ENCODE measurements at places on chromosomes 6 and 20. TPM values are rescaled to one million over a fixed set of nuclear protein-coding genes. Genes with fewer than 3 reads are reported as not detected.

GRCh38 chr6:12896208-12896733 is 179.7 kb downstream of the PHACTR1 start:
- H3K4me3 ChIP-seq, result no peak overlapping the region
- no peak overlapping the region for H3K27ac ChIP-seq
- no peaks in the 10 kb centered on the region for H3K36me3 ChIP-seq
- peaks cover 15% of the 10 kb centered on the region for H3K27me3 ChIP-seq

TMEM244 gene
- total RNA-seq, result not detected

VWA7 gene
- total RNA-seq, result 1.4 TPM

DNA sequence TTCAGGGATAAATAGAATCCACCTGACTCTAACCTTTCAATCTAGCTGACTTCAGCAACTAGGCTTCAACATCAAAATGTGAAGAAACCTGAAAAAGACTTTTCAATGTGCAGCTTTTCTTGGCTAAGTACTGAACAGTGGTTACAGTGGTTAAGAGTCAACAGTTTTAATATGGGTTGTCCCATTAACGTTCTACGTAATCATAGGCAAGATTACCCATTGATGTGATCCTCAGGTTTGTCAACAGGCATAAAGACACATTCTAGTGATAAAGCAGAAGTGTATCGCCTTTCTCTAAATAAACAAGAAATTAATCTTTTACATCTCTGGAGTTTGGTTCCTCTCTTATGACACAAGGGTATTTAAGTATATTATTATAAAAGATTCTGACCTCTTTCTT is 154.1 kb upstream of the RUNX2 start:
- no peak for DNase-seq
- peaks cover 3% of the 10 kb centered on the region for H3K36me3 ChIP-seq
- H3K27me3 ChIP-seq, result no peaks in the 10 kb centered on the region
- H3K4me1 ChIP-seq, result peaks cover 20% of the 10 kb centered on the region
- H3K27ac ChIP-seq, result no peak overlapping the region

DNA sequence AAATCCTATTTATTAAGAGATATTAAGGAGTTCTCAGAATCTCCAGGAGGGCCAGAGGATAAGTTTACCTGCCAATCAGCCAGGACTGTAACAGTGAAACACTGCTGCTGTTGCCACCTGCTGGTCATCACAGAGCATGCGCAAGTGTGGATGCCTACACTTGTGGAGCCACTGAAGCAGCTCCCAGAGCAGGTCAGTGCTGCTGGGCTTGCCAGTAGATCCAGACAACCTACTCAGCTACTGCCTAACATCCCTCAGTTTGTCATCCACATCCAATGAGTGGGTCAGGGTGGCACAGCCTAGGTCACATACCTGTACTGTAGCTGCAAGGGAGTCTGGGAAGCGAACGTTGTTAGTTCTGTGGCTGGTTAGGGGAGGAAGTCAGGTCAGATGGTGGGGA is 18.3 kb upstream of the NHSL1 start:
- no peaks in the 10 kb centered on the region for H3K27me3 ChIP-seq
- DNase-seq, result peak; percentile 72
- no peak overlapping the region for H3K27ac ChIP-seq
- no peak overlapping the region for H3K4me3 ChIP-seq
- no peaks in the 10 kb centered on the region for H3K36me3 ChIP-seq
